GM04504 (cell line): ENCODE measurements at places on chromosomes 6 and 20.

DNA sequence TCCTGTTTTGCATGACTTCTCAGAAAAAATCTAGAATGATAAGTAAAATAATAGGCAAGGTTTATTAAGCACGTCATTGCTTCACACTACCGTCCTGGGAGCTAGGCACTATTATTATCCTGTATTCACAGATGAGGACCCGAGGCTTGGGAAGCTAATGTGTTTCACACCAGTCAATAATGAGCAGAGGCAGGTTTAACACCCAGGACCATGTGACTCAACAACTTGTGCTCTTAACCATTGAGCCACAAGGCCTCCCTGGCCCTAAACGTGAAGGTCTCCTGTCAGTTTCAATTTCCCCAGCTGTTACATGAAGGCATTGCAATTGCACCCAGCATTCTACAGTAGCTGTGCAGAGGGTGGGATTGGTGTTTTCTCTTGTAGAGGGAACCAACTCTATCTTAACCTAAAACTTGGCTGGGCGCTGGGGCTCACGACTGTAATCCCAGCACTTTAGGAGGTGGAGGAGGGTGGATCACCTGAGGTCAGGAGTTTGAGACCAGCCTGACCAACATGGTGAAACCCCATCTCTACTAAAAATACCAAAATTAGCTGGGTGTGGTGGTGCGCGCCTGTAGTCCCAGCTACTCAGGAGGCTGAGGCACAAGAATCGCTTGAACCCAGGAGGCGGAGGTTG is 191.2 kb downstream of the BCAS1 start:
- no peak for DNase-seq

DNA sequence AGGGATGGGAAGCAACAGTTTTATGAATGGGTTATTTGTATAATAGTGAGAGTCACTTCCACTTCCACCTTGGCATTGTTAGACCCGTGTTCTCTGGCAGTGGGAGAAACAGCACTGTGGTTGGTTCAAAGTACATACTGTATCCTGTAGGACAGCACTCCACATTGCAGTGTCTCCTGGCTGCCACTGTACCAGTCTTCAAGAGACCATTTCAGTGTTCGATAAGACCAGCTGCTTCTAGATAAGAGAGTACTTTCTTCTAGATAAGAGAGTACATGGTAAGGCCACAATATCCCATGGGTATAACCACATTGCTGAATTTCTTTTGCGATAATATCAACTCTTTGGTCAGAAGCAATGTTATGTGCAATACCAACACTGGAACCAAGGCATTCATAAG is 28.8 kb downstream of the FITM2 start:
- DNase-seq: no peak

- DNase-seq: no peak
Observed at GRCh38 chr6:12165722-12166280, 124.4 kb upstream of the EDN1 start.

DNA sequence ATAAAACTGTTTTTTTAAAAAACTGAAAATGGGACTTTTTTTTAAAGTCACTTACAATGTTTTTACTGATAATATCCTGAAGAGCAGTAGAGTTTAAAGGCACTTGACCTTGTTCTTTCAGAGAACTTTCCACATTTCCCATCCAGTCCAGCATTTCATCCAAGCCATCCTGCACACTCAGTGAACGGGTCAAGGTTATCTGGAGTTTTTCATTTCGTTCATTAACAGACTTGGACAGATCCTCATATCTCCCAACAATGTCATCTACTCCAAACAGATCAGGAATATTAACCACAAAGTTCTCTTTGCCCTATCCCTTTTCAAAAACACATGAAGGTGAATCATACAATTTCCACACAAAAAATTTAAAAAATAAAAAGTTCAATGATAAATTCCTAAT is 69.1 kb downstream of the DST start:
- no peak for DNase-seq

- no peak for DNase-seq
Observed at GRCh38 chr6:21726676-21727075, 133.1 kb downstream of the SOX4 start.

DNA sequence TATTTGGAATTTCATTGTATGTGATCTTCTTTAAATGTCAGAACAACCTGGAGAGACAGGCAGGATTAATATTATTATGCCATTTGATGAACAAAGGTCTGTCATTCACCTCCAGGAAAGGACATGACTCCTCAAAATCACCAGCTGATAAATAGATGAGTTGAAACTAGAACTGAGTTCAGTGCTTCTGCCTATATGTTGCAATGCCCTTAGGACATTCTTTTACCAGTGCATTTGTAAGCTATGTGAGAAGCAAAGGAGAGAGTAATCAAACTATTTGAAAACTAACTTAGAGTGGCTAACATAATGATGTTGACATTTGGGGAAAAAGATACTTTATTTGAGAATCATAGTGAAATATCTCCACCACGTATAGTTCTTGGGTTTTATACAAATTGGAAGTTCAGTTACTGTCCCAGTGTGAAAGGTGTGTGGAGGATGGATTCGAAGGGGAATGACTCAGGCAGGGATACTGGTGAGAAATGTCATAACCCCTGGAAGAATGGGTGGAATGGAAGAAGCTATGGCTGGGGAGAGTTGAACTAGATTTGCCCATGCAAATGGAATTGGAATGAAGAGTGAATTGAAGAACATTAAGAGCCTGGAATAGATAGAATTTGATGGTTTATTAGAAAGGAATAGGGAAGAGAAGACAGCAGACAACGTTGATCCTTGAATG is 21.5 kb downstream of the PKIB start:
- DNase-seq: no peak

DNA sequence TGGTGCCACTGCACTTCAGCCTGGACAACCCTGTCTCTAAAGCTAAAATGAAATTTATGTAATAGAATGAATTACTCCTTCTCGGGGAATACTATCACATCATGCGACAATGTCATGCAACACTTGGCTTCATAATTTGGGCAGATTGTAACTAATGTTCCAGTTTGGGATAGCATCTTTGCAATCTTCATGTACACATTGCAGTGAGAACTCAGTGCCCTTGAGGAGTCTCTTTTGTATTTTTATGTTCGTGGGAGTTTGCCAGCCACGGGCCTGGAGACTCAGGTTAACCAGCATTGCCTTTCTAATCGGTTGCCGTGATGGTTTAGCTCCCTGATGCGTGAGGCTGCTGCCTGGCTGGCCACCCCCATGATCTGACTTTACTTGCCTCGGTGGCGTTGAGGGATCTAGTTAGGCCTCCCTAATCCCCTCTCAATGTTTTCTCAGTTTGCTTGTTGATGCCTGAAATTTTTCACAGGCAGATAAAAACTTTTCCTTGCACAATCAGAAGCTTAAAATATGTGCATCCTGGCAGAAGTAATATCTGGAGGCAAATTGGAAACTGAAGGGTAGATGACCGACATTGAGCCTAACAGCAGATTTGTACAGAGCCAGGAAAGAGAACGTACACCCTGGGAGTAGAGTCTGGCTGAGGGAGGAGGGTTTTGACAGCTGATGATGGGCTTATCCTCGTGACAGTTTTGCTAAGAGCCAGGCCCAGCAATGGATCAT is 2.4 kb downstream of the GMPR start:
- DNase-seq: no peak

DNA sequence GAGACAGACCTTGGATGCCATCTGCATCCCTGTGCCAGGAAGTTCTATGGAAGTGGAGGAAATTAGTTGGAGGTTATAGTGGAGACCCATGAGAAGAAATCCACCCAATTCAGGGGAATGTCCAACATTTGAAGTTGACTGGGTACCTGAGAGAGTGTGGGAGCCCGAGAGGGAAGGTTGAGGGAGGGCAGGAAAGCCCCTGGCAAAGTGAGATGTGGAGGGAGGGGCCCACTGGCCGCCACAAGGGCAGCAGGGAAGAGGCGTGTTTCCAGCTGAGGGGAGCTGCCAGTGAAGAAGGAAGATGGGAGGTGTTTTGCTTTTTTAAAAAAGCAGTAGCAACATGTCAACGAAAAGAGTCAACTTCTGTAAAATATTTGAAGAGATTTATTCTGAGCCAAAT is 16.3 kb upstream of the SERPINB9 start:
- DNase-seq: no peak

DNA sequence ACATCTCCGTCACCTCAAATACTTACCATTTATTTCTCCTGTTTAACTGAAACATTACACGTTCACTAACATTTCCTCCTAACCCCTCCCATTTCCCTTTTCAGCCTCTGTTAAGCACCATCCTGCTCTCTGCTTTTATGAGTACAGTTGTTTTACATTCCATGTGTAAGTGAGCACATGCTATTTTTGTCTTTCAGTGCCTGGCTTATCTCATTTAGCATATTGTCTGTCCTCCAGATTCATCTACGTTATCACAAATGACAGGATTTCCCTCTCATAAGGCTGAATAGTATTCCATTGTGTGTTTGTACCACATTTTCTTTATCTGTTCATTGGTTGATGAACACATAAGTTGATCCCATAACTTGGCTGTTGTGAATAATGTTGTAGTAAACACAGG is 22.7 kb downstream of the TAF11 start:
- DNase-seq: no peak

DNA sequence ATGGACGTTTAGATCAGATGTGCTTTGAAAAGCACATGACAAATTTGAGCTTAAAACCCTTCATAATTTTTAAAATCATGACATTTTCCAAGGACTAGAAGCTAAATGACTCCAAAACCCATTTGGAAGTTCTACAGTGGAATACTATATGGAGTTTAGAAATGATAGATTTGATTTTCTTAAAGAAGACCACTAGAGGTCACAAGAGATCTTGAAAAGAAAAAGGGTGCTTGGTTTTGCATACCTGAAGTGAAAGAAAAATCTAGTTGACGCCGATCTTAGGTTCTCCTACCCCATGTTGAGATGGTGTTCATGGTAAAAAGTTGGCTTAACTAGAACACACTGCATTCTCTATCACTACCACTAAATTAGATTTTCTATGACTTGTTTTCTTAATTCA is 31.5 kb downstream of the CFAP61 start:
- no peak for DNase-seq

DNA sequence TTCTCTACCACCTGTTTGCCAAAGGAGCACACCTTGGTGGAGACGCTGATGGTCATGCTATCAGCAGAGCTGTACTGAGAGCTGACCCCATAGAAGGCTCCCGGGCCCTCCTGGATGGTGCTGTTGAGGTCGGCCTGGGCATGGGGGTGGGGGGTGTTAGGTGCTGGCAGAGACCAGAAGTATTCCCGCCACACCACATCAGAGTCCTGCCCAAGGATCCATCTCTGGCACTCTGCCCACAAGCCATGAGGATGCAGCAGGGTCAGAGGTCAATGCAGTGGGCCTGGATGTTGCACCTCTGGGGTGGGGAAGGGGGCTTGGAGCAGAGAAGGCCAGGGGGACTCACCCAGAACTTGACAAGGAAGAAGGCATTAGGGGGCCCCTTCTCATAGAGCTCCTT is 7.4 kb downstream of the RPL10A start:
- DNase-seq: no peak

DNA sequence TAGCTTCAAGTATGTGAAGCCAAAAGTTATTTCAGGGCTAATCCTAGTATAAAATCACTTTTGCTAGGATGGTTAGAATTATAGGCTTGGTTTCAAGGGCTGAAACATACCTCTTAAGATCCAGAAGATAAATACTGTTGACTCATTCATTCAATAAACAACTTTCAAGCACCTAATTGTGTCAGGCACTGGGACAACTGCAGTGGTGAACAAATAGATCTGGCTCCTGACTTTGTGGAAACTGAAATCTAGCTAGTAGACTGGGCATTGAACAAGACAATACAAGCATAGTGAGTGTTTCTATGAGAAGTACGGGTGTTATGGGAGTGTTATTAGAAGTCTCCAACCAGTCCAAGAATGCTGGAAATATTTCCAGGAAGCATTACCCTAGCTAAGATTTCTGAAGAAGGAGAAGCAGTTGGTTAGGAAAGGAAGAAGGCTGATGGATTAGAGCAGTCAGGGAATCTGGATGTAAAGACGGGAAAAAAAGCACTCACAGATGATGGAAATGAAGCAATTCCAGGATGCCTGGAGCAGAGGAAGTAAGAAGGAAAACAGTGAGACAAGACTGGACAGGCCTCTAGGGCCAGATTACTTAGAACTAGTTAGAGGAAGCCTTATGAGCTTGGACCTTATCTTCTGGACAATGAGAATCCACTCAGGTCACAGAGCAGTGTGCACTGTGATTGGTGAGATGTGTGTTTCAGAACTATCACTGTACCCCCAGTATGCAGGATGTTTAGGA is 132.6 kb upstream of the RAB32 start:
- DNase-seq: no peak

GRCh38 chr6:90288404-90288803 is 8.2 kb downstream of the BACH2 start:
- no peak for DNase-seq

DNA sequence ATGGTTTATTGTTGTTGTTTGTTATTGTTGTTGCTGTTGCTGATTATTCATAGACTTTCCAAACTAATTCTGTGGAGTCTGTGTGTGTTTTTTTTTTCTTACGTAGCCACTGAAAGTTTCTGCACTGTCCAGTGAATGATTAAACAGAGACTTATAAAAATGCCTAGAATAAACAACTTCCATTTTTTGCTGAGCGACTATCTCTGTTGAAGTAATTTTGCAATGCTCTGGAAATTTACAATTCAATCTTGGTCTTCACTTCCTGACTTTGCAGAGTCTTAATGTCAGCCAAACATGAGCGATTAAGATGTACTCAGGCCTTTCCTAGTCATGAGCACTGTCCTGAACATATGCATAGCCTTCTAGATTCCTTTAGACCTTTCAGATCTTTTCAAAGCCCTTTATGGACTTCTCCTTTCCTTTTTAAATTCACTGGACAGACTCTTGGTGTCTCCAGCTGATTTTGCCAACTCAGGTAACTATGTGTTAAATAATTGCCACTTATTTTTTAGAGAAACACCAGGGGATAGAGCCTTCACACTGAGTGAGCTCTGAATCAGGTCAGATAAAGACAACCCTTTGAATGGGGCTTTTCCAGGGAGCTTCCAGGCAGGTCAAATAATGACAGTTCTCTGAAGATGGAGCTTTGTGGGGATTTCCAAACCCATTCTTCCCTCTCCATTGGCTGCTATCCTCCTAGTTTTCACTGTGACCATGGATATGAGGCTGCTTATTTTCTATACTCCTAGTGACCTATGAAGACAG is 622.8 kb upstream of the EPHA7 start:
- no peak for DNase-seq

DNA sequence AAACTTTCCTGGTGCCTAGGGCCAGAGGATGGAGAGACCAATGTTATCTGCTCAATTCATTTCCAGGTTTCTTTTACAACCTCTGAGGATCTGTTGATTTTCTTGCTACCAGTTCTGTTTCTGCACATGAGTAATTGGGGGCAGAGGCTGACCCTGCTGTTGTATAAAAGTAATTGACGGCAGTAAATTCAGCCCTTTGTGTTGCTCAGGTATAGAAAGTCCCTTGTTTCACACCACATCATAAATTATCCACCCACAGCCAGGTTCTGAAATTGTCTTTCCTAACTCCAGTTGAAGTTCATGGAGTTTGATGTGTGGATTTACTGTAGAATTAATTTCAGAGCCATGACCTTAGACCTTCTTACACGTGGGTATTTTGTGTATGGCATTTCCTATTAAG is 107.4 kb upstream of the GRIK2 start:
- DNase-seq: no peak

DNA sequence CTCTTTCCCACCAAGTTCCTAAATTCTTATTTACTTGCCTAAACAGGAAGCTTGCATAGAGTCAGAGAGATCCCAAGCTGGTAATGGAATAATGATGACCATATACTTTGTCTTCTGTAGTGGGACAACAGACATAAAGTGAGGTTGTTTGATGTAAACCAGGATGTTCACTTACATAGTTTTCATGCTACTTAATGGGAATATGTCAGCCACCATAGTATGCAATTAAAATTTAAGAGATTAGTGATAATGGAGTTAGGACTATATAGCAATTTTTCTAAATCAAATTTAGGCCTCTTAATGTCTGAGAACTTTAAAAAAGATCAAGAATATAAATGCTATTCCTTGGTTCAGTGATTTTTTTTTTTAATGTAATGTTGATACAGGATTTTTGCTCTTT is 180.6 kb downstream of the BCKDHB start:
- no peak for DNase-seq
